Stimulated activated CD4-positive, alpha-beta T cell treated with anti-CD3 and anti-CD28 coated beads, TNF-alpha, amount 100 ng/mL, for 1 hour (primary cell): ENCODE measurements at places on chromosomes 4 and X.

- no peak for DNase-seq
Measured at GRCh38 chrX:11426712-11427452, 133.7 kb downstream of the AMELX start.

- DNase-seq = no peak
Measured at GRCh38 chr4:165118256-165118909, 5.7 kb upstream of the TMEM192 start.

DNA sequence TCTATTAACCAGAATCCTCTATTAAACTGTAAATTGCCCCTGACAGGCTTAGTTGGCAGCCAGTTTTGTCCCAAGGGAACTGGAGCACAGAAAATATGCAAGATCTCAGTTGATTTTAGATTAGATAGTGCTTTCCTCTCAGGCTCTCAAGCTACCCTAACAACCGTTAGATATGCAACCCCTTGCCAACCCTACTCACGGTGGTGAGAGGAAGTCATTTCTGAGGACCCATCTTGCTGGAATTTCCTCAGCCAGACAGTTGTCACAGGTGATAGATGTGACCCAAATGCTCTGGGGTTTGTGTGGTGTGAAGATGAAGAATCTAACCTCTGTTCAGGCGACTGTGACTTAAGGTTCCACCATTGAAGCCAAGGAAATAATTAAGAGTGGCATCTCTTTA is 447.1 kb downstream of the MID1IP1 start:
- no peak for DNase-seq

DNA sequence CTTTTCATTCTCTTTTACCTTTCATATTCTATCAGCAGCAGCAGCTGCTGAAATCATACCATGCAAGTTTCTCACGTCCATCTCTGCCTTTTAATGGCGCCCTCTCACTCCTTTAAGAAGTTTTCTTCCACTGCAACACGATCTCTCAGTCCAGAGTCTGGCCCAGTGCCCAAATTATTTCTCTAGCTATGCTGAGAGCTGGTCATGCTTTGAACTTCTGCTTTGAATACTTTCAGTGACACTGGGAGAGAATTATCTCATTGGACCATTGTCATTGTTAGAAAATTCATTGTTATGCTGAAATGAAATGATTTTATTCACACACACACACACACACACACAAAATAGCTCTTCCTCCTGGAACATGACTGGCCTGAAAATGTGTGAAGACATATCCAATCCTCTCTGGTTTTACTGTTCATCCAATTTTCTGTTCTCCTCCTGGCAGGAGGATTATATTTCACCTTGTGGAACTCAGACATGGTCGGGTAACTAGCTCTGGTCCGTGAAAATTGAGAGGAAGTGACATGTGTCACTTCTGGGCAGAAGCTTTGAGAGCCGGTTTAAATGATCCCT is 1.3 kb upstream of the PDHA1 start:
- no peak for DNase-seq

DNA sequence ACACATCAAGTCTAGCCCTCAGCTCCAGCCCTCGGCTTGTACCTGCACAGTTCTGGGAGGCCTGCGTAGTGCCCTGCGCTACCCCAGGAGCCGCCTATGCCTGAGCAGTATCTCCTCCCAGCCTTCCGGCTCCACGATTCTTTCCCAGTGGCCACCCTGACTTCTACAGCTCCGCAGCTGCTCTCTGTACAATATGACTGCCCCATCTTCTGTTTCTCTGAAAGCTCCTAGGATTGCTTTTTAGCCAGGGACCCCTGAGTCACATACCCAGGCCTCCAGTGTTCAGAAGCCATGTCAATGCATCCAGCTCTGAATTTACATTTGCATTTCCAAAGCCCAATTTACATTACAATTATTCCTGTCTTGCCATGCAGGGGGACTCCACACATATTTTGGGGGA is 135.5 kb downstream of the PJA1 start:
- DNase-seq = no peak

DNA sequence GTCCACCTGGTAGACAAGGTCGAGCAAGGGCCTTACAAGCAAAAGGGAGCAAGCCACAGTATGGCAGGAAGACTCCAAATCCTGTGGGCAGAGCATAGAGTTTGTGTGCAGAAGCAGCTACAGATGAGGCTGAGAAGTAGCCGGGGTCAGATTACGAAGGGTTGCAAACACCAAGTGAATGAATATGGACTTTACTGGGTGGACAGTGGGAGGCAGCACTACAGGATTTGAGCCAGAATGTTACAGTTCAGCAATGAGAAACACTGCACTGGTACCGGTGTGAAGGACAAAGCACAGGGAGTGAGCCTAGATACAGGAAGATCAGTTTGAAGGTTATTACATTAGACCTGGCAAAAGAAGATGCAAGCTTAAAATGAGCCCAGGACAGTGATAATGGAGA is 46.1 kb upstream of the HOPX start:
- DNase-seq = no peak

GRCh38 chr4:176844448-176844847 is 51.7 kb upstream of the VEGFC start:
- DNase-seq = no peak

GRCh38 chr4:180798036-180798577 is 1445.1 kb upstream of the TENM3 start:
- no peak for DNase-seq

DNA sequence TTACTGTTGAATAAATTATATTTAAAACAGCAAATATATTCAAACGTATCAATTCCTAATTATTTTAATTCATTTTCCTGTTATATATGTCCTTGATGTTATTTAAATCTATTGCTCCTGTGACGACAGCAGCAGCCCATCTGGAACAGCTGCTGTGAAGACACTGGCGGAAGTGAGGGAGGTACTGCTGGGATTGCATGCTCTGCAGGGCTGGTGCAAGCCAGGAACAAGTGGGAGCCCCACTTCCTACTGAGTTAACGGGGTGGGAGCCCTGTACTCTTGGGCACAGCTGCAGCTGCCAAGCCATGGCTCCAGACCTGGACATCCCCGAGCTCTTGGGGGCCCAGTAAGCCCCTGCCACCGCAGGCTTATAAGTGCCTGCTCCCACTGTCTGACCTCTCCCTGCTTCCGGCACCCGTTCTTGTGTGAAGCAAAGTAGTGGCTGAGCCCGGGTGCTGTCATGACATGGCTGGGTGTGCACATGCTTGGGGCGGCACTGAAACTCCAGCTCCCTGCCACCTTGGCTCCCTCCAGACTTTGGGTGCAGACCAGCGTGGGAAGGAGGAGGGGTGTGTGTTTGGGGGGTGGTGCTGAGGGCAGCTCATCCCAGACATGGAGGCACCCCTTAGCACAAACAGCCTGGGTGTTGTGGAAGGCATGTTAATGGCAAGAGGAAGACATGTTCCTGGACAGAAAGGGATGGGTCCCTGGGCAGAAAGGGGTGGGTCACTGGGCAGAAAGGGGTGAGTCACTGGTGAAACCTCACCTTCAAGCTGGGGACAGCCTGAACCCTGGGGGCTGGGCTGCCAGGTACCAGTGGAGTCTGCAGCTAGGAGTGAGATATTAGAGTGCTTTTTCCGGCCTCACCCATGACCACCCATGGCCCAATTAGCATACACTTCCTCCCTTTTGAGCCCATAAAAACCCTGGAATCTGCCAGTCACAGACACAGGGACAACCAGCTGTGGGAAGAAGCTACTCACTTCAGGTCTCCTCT is 1981.3 kb upstream of the IGFBP7 start:
- DNase-seq = no peak

DNA sequence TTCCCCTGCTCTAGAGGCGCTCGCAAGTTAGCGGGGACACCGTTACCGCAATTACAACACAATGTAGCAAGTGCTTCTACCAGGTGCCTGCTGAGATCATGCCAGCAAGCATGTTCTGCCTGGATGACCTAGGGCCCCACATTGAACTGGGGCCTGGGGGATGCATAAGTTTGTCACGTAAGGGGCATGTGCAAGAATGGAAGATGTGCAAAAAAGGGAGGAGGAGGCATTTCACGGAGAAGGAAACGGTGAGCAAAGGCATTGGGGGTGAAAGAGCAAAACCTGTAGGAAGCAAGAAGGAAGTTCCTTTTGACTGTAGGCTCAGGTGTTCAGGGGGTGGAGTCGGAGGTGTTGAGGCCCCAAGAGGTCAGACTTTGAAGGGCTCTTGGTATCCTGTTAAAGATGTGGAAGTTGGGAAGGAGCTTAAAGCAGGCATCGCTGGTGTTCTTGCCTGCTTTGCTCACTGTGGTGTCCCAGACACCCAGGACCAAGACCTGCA is 602 bp upstream of the SCARB2 start:
- no peak for DNase-seq

- no peak for DNase-seq
Measured at GRCh38 chr4:61590881-61591280, 390.8 kb downstream of the ADGRL3 start.

- DNase-seq = no peak
Measured at GRCh38 chr4:143626134-143626911, 74.2 kb downstream of the FREM3 start.

DNA sequence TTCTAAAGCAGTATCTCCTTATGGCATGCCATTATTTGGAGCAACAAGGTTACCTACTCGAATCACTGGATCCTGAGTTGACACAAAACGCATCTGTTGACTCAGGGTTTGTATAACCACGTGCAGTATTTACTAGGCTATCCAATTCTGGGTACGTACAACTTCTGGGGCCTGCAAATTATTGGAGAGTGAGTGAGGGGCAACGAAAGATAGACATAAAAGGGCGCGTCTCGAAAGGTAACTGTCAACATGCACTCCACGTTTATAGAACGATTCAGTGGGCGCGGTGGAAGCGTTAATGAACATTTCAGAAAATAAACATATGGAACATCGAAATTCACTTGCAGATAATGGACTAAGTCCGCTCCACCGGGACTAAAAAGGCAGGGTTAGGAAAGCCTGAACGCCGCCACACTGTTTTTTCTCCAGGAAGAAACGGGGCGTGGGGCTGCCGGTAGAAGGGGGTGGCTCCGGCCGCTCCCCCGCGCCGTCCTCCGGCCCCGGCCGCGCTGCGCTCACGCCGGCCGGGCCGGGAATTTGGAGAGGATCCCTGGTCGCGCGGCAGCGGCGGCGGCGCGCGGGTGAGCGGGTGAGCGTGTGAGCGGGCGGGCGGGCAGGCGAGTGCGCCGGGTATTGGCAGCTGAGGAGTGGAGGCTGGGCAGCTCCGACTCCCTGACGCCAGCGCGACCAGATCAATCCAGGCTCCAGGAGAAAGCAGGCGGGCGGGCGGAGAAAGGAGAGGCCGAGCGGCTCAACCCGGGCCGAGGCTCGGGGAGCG is at the start of gene SMAD1:
SMAD1 (plus strand) TSS at position 690 of the 778 bp plus-strand sequence. CDS start 32,761 bp downstream, outside the sequence.
- DNase-seq = no peak

DNA sequence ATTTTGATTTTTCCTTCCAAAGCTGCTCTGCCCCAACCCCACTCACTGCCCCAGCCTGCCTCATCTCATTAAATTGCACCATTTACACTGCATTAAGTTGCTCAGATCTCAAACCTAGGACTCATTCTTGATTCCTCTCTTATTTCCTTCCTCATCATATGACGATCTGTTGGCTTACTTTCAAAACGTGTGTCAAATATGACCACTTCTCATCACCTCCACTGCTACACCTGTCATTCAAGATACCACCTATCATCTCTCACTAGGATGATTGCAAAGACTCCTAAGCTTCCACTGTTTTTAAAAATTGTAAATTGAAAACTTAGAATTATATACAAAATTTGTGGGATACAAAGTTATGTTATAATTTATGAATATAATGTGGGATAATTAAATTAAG is 147.1 kb downstream of the DCK start:
- DNase-seq = no peak

DNA sequence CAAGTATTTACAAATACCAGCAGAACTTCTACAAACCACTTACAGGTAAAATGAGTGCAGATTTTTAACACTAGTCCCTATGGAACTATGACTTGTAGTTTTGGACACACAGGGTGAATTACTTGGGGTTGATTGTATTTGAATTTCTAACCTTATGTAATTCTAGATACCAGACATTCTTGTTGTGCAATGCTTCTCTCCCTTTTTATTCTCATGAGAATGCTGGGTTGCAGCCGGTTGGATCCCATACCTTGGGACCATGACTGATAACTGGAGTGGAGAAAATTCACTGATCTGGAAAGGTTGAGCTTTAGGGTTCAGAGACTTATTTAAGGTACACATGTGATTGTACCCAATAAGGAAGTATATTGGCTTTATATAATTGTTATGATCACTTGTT is 8.8 kb downstream of the TET2 start:
- no peak for DNase-seq

GRCh38 chrX:57596109-57596508 is 4.3 kb downstream of the ZXDB start:
- DNase-seq = no peak

GRCh38 chr4:43251841-43252240 is 359.3 kb downstream of the GRXCR1 start:
- DNase-seq = no peak

DNA sequence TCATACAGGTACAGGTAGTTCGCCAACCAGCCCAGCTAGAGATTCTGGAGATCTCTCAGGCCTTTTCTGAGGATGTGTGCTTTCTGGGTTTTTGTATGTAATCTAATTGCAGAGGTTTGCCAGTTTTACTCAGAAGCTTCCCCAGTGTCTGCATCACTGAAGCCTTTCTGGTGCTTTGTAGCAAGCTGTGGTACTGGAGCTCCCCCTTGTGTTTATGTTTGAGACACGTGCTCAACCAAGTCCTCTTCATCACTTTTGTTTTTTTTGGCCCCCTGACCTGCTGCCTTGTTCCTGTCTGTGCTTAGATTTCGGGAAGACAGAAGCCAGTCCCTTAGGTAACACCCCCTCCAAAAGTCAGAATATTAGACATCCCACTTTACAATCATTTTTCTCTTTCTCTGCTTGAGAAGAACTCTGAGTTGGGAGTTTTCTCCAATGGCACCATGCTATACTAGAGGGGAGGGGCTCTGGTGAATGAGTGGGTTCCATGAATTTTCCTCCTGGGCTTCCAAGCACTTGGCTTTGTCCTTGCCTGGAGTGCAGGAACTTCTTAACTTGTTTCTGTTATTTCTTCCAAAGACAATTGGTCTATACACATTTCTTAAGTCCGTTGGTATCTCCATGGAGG is 128.4 kb upstream of the TBC1D9 start:
- no peak for DNase-seq

- no peak for DNase-seq
Measured at GRCh38 chr4:125315576-125316400, 1.0 kb downstream of the FAT4 start.

- no peak for DNase-seq
Measured at GRCh38 chr4:186954956-186955355, 231.3 kb upstream of the FAT1 start.

DNA sequence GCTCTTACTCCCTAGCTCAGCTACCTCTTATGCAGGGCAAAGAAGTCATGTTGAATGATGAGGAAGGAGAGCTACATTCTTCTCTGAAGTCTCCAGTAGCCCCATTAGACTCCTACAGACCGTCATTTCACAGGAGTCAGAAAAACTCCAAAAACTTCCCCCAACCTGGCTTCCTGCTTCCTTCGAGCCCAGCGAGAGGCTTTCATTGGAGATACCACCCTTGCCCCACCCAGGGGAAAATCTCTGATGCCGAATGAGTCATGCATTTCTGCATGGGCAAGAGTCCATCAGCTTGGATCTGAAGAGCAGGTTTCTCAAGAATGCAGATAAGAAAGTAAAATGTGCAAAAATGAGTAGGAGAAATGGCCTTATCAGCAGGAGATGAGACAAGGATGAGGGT is 53.0 kb downstream of the ARSF start:
- no peak for DNase-seq
